ENCODE measurements at places on chromosomes 6 and 20.
A peak's percentile ranks its signal among the peaks of the same experiment; 100 is the strongest.

DNA sequence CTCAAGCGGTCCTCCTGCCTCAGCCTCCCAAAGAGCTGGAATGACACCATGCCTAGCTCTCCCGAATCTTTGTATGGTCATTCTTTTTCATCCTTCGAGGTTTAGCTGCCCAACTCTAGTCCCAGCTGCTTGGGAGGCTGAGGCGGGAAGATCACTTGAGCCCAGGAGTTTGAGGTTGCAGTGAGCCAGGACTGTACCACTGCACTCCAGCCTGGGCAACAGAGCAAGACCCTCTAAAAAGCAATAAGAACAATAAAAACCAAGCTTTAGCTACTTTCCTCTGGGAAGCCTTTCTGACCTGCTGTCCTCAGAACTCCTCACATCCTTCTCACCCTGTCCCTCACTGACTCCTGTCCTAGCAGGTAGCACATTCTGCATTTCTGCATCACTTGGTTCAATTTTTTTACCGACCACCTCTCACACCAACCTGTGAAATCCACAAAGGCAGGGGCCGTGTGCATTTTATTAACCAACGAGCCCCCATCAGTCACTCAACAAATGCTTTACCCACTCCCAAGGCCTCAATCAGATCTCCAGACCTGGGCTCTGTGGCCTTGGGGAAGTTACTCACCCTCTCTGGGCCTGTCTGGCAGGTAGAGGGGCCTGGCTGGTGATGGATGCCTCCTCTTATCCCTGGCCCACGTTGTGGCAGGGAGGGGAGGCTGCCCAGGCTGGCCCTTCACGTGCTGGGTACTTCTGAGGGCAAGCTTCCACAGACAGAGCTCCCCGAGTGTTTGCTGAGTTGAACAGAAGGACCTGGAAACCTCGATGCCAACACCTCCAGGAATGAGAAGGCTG, 14.7 kb upstream of the SRC start:
- no peak for DNase-seq

DNA sequence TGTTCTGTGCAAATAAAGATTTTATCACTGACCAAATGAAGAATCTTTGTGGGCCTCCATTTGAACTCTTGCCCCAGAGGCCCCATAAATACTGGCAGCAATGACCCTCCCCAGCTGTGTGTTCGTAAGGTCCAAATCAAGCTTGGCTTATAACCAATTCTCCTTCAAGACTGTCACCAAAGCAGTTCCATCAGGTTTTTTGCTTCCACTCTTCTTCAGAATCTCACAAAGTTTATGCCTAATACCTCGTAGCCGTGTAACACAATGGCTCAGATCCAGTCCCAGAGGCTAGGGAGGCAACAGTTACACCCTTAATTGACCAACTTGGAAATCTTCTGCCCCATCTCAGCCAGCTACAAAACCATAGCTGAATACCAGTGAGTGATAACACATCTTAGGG, 120.5 kb downstream of the HIVEP2 start:
- DNase-seq = no peak

- no peak for DNase-seq
Measured at GRCh38 chr6:2186516-2186915, 58.9 kb downstream of the GMDS start.

DNA sequence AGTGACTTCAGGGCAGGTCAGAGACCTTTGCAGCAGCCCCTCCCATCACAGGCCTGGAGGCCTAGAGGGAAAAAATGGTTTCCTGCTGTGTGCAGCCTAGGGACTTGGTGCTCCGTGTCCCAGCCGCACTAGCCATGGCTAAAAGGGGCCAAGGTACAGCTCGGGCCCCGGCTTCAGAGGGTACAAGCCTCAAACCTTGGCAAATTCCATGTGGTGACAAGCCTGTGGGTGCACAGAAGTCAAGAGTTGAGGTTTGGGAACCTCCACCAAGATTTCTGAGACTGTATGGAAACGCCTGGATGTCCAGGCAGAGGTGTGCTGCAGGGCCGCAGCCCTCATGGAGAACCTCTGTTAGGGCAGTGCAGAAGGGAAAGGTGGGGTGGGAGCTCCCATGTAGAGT, 34.0 kb downstream of the UBE3D start:
- DNase-seq = no peak

DNA sequence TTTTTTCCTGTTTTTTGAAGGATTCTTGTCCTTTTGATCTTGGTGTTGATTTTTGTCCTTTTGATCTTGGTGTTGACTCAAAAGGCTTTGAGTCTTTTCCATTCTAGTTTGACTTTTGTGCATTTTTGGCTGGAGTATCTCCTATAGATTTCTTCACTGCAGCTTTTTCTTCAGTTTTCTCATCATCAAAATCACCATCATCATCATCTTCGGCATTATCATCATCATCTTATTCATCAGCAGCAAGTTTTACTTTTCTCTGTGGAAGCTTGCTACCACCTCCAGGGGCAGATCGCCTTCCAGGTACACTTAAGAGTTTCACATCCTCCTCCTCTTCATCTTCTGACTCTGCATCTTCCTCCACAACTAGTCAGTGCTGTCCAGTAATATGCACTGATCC, 56.5 kb upstream of the MCHR2 start:
- no peak for DNase-seq

DNA sequence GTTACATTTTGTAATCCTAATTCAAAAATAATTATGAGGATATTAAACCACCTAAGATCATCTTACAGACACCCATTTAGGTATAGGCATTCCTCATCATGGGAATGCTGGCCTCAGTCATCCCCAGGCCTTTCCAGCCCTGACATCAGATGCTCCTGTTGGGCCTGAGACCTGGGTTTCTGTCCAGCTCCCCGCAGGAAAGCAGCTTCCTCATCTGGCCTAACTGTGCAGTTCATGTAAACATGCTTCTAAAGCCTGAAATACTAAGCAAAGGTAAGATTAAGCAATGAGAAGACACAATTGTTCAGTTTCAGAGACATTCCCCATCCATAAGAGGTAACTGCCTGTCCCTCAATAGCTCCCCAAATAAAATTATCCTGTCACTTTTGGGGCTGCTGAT, 19.0 kb downstream of the ETV7 start:
- no peak for DNase-seq

GRCh38 chr6:14317387-14317970, 199.9 kb downstream of the CD83 start:
- no peak for DNase-seq

DNA sequence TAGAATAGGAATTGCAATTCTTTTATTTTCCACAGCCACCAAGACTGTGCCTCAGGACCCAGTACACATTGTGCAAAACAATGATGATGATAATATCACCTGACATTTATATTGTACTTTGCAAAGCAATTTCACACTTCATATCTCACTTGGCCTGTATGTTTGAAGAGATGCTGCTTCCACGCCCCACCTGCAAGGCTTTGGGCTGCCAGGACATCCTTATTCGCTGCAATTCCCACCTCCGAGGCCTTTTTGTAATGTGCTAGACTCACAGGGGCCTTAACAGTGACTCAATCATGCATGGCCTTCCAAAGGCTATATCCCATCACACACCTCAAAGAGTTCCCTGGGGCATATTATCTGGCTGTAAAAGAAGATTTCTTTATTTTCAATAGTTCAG, 200.9 kb downstream of the MYLK4 start:
- no peak for DNase-seq

- no peak for DNase-seq
Measured at GRCh38 chr20:40676491-40677269, 12.4 kb downstream of the MAFB start.

GRCh38 chr20:58623579-58624473, 27.3 kb upstream of the STX16 start:
- peak; percentile 93 for DNase-seq

DNA sequence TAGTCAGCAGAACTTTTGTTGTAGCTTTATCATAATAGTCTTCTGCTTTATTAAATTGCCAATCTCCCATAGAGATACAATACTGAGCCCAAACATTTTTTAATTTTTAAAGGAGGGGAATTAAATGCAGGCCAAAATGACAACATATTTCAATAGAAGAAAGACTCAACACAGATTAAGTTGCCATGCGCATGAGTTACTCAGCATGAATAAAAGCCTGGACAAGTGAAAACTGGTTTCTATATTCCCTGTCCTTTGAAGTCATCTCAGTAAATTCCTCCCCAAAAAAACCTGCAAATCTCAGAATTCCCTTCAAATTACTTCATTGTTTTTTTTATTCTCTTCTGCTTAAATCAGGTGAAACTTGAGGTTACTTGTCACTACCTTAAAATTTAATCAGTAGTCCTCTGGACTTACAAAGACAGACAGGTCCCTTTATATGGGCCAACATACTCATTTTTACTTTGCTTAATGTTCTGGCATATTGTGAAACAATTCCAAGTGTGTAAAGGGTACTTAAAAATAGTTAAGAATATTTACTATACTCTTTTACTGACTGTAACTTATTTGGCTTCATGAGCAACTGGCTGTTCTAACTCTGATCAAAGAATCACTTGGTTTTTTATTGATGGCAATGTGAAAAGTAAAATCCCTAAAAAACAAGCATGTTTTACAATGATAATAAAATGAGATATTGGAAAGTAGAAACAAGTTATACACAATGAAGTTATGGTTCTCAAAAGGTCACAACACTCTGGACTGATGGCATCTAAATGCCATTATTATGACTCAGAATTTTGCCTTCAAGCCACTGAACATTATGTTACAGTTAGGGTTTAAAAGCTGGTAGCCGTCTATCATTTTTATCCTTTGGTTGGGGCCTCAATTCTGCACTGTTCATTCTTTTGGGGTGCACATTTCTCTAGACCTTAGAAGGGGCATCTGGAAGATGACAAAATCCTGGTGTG, 49.9 kb upstream of the COL21A1 start:
- no peak for DNase-seq

DNA sequence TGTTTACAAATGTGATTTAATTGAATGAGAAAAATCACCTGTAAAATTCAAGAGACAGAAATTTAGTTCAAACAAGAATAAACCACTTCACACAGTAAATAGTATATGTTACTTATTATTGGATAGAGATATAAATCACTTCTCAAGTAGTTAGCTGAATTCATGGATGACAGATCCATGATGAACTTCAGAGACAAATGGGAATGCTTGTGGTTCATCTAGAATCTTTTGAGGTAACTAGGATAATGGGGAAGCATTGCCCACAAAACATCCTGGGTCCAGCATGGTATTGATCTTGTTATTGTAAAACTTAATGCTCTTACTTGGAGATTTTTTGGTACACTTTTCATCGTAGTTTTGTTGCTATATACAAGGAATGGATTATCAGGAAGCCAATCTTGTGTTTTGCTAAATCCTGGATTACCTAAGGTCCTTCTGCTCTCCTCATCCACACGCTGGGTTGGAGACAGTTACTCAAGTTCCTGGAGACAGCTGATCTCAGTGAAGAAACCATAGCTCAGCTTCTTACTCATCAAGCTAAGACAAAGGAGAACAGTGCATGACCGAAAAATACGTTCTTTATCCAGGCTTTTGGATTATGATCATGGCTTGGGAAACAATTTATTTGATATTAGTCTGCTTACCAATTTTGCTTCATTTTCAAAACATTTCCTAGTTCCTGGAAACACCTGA, 142.5 kb upstream of the PREP start:
- DNase-seq = no peak

DNA sequence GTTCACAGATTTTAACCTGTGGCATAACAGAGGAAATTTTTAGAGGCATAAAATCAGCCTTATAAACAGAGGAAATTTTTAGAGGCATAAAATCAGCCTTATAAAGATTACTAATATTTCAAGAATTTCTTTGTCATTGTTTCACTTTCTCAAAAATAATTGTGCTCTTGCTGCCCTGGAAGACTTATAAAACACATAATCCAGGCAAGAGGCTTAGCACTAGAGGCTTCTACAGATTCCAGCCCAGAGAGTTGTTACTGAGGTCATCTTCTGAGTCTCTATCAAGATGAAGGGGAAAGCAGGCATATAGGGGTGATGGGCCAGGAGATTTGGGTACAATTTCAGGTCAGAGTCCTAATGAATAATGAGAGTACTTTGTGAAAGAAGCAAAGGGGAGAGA, 85.7 kb downstream of the RFPL4B start:
- DNase-seq = no peak

DNA sequence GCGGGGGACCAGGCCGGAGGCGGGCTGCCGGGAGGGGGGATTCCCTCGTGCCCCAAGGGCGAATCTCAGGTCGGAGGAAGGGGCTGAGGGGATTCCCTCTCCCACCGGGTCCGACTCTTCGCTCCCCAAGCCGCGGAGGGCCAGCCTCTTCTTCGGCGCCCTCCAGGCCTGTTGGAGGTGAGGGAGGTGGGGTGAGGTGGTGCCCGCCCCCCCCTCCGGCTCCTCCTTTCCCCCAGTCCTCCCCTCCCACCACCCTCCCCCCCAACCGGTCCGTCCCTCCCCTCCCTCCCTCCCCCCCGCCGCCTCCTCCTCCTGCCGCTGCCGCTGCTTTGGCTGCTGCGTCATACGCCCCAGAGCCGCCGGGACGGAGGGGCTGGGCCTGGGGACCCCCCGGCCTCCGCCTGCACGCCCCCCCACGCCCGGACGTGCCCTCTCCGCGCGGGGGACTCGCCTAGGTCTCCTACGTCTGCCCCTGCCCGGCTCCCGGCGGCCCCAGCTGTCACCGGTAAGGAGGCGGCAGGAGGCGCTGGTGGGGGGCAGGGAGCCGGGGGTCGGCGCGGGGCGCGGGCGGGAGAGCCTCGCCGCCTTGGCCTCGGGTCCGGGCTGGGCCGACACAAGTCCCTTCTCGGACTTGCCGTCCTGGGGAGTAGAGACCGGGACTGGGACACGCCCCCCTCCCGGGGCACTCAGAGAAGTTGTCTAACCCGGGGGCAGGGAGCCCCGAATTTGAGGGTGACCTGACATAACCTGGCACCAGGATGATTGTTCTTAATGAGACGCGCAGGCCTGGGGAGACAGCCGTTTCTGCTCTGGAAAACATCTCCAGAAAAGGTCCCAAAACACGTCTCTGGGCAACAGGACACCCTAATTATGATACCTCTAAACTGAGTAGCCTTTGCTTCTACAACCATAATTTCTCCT, at the start of gene PHF1:
PHF1 (plus strand) TSS at position 304 of the 921 bp plus-strand sequence. CDS start 1,250 bp downstream, outside the sequence.
- no peak for DNase-seq

DNA sequence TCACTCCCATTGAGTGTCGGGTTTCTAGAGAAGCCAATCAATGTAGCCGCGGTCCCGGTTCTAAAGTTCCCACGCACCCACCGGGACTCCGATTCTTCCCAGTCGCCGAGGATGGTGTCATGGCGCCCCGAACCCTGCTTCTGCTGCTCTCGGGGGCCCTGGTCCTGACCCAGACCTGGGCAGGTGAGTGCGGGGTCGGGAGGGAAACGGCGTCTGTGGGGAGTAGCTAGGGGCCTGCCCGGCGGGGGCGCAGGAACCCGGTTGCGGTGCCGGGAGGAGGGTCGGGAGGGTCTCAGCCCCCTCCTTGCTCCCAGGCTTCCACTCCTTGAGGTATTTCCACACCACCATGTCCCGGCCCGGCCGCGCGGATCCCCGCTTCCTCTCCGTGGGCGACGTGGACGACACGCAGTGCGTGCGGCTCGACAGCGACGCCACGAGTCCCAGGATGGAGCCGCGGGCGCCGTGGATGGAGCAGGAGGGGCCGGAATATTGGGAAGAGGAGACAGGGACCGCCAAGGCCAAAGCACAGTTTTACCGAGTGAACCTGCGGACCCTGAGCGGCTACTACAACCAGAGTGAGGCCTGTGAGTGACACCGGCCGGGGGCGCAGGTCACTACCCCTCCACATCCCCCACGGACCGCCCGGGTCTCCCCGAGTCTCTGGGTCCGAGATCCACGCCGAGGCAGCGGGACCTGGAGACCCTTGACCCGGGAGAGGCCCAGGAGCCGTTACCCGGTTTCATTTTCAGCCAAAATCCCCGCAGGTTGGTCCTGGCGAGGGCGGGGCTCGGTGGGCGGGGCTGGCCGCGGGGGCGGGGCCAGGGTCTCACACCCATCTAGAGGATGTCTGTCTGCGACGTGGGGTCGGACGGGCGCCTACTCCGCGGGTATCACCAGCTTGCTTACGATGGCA, 35.2 kb upstream of the HLA-G start:
- DNase-seq = peak; percentile 50

- DNase-seq = no peak
Measured at GRCh38 chr6:108927927-108928326, 79.7 kb downstream of the ARMC2 start.
